H1 (cell line): ENCODE measurements at places on chromosomes 5 and 9.
A peak's percentile ranks its signal among the peaks of the same experiment; 100 is the strongest.

DNA sequence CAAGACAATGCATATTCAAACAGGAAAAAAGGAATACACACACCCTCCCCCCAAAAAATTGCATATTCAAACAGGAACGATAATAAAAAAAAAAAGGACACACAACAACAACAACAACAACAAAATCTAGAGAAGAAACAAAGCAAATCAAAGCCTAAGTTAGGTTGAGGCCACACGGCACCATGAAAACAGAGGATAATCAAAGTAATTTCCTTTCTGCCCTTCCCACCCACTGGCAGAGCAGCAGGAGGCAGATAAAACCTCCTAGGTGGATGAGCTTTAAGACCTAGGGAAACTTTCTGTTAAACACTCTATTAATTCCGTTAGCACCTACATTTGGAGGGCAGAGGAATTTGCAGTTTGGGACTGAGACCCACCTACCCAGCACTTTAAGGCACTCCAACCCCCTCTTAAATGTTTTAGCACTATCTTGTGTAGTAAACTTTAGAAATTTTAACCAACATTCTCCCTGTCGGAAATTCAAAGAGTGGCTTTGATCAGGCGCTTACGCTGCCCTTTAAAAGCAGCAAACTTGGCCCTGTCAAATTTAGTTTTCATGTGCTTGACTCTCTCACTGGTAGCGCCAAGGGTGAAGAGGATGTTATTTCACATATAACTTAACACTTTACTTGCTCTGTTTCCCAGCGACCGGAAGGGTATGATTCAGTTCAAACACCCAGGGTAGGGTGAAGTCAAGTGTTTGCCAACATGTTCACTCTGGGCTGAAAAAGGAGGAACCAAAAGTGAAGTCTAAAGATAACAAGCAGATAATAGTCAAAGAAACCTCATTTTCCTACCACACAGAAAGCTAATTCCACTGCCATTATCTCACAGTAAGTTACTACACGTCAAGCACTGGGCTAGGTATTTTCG is 9.2 kb downstream of the ENC1 start:
- peaks cover 2% of the 10 kb centered on the region for H3K27me3 ChIP-seq
- 0 out of 2 replicates have a peak, but pooled peaks cover 4% of the 10 kb centered on the region for H3K36me3 ChIP-seq
- no peak overlapping the region for H3K4me3 ChIP-seq
- peaks cover 19% of the 10 kb centered on the region for H3K4me1 ChIP-seq
- DNase-seq = no peak
- no peak overlapping the region for H3K27ac ChIP-seq

DNA sequence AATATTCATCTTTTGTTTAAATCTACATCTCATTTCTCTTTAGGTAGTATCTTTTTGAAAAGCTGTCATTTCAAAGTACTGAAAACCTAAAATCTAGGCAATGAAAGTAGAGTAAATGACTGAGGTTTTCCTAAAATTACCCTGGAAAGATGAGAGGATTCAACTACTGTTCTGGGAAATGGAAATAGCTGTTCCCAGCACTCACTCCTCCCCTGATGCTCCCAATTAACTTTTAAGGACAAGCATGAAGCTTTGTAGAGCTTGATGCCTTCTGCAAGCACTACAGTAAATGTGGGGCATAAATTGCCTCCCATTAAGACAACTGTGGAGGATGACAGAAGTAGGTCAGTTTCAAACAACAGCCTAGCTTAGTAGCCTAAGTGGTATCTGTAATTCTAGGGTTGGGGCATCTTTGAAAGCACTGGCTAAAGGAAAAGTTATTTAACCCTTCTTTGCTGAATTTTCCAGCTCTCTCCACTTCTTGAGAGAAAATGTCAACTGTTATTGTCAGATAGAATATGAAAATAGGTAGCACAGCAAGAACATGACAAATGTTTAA is 100.2 kb upstream of the GNA14 start:
- H3K36me3 ChIP-seq = no peaks in the 10 kb centered on the region
- no peak for DNase-seq
- H3K4me1 ChIP-seq = no peaks in the 10 kb centered on the region; the same call in 1 of the 2 replicates
- H3K27ac ChIP-seq = no peak overlapping the region
- H3K4me3 ChIP-seq = no peak overlapping the region
- no peaks in the 10 kb centered on the region for H3K27me3 ChIP-seq

GRCh38 chr9:133750982-133751649 is 13.0 kb upstream of the SARDH start:
- H3K27me3 ChIP-seq = no peaks in the 10 kb centered on the region
- H3K4me3 ChIP-seq = no peak overlapping the region
- no peaks in the 10 kb centered on the region for H3K4me1 ChIP-seq
- no peak overlapping the region for H3K27ac ChIP-seq
- DNase-seq = peak; percentile 33

- no peaks in the 10 kb centered on the region for H3K4me1 ChIP-seq
- no peak overlapping the region for H3K4me3 ChIP-seq
These were observed 74.7 kb downstream of the AOPEP start for GRCh38 chr9:94801234-94801633.

- H3K36me3 ChIP-seq = no peaks in the 10 kb centered on the region; the same call in 1 of the 2 replicates
- no peak for DNase-seq
- no peak overlapping the region for H3K27ac ChIP-seq
- no peaks in the 10 kb centered on the region for H3K4me1 ChIP-seq
- H3K4me3 ChIP-seq = no peak overlapping the region
These were observed 16.2 kb upstream of the TJP2 start for GRCh38 chr9:69157751-69158466.

DNA sequence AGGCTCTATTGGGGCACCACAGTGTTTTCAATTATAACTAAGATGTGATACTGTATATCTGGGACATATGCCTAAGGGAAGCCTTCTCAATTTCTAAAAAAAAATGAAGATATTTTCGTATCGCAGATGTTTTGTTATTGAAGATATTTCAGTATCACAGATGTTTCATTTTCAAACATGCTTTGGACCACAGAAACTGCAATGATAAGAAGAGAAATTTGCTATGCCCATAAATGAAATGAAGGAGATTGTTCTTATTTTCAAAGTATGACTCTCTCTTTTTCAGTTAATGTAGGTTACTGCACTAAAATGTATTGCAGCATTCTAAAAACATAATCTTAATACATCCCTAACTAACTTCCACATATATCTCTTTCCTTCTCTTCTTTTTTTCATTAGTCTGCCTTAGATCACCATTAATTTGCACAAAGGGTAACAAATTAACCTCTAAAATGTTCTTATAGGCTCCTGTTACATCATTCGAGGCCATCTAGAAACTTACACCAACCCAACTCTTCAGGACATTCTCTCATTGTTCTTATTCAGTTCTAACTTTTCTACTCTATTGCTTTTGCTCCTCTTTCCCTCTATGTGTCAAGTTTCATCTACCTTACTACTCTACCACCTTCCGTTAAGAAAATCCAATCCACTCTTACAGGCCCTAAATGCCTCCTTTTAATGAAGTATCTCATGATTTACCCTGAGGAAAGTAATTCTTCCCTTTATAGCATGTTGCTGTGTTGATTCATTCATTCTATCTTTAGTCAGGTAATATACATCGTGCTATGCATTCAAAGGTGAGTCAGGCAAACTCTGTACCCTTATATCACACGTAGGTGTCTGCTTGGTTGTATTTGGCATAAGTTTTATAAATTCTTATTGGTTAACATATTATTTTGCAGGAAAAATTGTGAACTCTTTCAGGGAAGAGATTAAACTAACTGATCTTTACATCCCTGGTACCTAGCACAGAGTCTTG is 70.5 kb downstream of the ST8SIA4 start:
- no peak overlapping the region for H3K27ac ChIP-seq
- H3K4me1 ChIP-seq = no peaks in the 10 kb centered on the region
- DNase-seq = no peak
- H3K27me3 ChIP-seq = no peaks in the 10 kb centered on the region

DNA sequence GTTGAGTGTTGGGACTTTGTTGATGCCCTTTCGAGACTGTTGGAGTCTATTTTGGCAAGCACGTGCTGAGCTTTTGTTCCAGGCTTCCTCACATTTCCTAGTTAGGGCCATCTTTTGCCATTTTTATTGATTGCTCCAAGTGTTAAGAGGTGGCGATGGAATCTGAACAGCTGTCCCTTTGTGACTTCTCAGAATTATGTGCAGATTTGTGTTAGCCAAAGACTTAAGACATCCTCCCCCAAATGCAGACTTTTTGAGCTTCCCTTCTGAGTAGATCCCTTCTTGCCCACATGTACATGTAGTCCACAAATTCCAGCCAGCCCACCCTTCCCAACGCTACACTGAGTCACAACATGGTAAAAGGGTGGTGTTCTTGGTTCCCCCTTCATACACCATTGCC is 59.2 kb downstream of the SPIN1 start:
- H3K4me1 ChIP-seq = 0 out of 2 replicates have a peak, but pooled peaks cover 2% of the 10 kb centered on the region
- H3K4me3 ChIP-seq = no peak overlapping the region
- H3K27me3 ChIP-seq = no peaks in the 10 kb centered on the region
- no peak for DNase-seq
- H3K27ac ChIP-seq = no peak overlapping the region

- H3K4me1 ChIP-seq = no peaks in the 10 kb centered on the region; the same call in 1 of the 2 replicates
- no peak overlapping the region for H3K27ac ChIP-seq
- no peaks in the 10 kb centered on the region for H3K27me3 ChIP-seq
- no peak for DNase-seq
- H3K36me3 ChIP-seq = no peaks in the 10 kb centered on the region
These were observed 66.2 kb downstream of the SIL1 start for GRCh38 chr5:139131921-139132432.

DNA sequence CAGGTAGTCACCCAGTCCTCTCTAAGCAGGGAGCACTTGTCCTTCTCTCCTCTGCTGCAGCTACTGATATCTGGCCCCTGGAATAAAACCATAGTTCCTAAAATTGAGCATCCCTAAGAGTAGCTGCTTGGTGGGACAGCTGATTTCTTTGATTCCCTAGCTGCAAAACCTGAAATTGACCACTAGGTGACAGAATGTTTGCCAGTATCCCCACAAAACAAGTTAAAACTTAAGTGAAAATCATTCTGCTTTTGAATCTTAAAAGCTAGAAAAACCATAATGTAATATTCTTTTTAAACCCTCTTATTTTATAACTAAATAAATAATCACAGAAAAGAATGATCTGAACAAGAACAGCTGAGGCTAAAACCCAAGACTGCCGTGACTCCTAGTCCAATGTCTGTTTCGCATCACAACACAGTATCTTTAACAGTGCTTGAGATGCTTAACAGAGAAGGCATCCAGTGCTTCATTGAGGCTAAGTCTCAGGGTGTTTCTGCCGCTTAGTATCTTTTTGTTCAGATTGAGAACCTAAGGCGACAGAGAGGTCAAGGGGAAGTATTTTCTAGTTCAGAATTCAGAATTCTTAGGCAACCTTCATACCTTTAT is 24.4 kb upstream of the TAL2 start:
- H3K4me3 ChIP-seq = no peak overlapping the region
- H3K27me3 ChIP-seq = no peaks in the 10 kb centered on the region
- no peak for DNase-seq
- no peaks in the 10 kb centered on the region for H3K36me3 ChIP-seq
- no peaks in the 10 kb centered on the region for H3K4me1 ChIP-seq

- H3K27me3 ChIP-seq = no peaks in the 10 kb centered on the region
- H3K27ac ChIP-seq = no peak overlapping the region
- H3K4me3 ChIP-seq = no peak overlapping the region
These were observed 52.0 kb downstream of the ITGA2 start for GRCh38 chr5:53041071-53041692.

GRCh38 chr9:100505564-100506159 is 32.7 kb downstream of the TMEFF1 start:
- no peaks in the 10 kb centered on the region for H3K4me1 ChIP-seq
- H3K27ac ChIP-seq = no peak overlapping the region
- DNase-seq = peak; percentile 75
- H3K36me3 ChIP-seq = peaks cover 60% of the 10 kb centered on the region

- no peak overlapping the region for H3K4me3 ChIP-seq
- H3K27ac ChIP-seq = no peak overlapping the region
- no peaks in the 10 kb centered on the region for H3K27me3 ChIP-seq
- DNase-seq = no peak
- no peaks in the 10 kb centered on the region for H3K36me3 ChIP-seq
These were observed 285.8 kb upstream of the PCSK5 start for GRCh38 chr9:75604661-75605060.

DNA sequence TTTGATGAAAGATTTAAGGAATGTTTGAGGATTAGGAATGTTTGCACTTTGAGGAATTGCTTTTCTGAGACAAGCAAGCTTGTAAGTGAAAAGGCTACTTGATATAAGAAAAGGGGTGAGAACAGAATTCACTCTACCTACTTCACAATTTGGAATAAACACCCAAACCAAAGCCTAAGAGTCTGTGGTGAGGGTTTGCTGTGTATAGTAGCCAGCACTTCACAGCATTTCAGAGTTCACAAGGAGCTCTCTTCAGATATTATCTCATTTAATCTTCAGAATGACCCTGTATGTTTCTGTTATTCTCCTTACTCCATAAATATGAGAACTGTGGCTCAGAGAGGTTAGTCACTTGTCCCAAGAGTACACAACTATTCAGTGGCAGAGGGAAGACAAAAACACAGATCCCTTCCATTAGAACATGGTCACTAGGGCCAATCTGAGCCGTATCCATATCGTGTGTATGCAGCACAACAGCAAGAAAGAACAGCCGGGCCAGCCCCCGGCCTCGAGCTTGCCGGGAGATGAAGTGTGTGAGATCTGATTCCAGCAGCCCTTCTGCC is 92.4 kb downstream of the FRMD3 start:
- H3K4me1 ChIP-seq = no peaks in the 10 kb centered on the region
- H3K36me3 ChIP-seq = no peaks in the 10 kb centered on the region
- H3K27me3 ChIP-seq = no peaks in the 10 kb centered on the region
- no peak for DNase-seq
- H3K4me3 ChIP-seq = no peak overlapping the region
- no peak overlapping the region for H3K27ac ChIP-seq

- no peaks in the 10 kb centered on the region for H3K27me3 ChIP-seq
- no peak for DNase-seq
- H3K4me3 ChIP-seq = peak overlapping the region; percentile 91
- H3K27ac ChIP-seq = peak overlapping the region; percentile 57; the same call in 1 of the 2 replicates
- peaks cover 5% of the 10 kb centered on the region; the same call in 1 of the 2 replicates for H3K4me1 ChIP-seq
These were observed 492 bp downstream of the TENT2 start for GRCh38 chr5:79612667-79613198.

GRCh38 chr9:125997196-125997823 is 250.1 kb downstream of the PBX3 start:
- DNase-seq = no peak
- no peaks in the 10 kb centered on the region for H3K27me3 ChIP-seq

DNA sequence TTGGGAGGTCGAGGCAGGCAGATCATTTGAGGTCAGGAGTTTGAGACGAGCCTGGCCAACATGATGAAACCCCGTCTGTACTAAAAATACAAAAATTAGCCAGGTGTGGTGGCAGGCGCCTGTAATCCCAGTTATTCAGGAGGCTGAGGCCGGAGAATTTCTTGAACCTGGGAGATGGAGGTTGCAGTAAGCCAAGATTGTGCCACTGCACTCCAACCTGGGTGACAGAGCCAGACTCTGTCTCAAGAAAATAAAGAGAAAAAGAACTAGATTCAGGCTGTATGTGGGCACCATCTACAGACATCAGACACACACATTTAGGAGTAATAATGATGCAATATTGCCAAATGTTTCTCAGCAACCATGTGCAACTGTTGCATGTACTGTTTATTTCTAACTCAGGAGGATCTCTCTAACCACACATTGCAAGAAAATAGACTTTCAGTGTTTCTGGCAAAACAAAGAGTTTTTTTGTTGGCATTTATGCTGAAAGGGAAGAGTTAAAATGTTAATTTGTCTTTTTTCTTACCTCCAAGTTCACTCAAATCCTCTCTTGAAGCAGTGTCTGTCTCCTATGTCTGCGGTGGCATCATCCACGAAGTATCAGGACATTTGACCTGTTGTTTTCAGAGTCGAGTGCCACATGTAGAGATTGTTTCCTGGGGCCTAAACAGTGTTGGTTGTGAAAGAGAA is 5.1 kb upstream of the ORM1 start:
- no peak overlapping the region for H3K4me3 ChIP-seq
- no peak for DNase-seq
- no peaks in the 10 kb centered on the region for H3K36me3 ChIP-seq
- H3K27ac ChIP-seq = no peak overlapping the region
- H3K27me3 ChIP-seq = no peaks in the 10 kb centered on the region
